ENCODE measurements at places on chromosomes 2 and 18.

DNA sequence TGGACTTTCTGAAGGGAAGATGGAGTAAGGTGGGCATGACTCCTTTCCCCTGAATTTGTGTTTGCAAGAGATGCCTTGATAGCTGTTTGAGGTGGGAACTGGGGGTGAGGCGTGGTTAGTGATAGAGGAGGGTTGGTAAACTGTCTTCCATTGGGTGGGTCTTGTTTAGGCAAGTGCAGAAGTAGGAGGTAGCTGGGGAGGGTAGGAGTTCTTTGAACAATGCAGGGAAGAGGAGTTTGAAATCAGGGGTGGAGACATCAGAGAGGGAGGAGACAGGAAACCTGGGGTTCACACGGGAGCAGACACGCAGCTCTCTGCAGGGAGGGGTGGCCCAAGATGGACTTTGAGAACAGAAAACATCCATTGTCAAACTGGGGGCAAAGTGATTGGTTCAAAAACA, 267.1 kb downstream of the TSN start:
- no peak for DNase-seq

- no peak for DNase-seq
Measured at GRCh38 chr18:77151033-77151771, 18.6 kb upstream of the MBP start.

- no peak for DNase-seq
Measured at GRCh38 chr18:34913837-34914661, 127.2 kb upstream of the MAPRE2 start.

- DNase-seq, result no peak
Measured at GRCh38 chr2:182652326-182652725, 63.7 kb upstream of the DNAJC10 start.

Measured in activated T-cell treated with anti-CD3 and anti-CD28 coated beads, Interleukin-2, amount 50 U/mL, for 48 hours (primary cell).